Thyroid gland (tissue), 4 donors: ENCODE measurements at places on chromosomes 13 and 19.

DNA sequence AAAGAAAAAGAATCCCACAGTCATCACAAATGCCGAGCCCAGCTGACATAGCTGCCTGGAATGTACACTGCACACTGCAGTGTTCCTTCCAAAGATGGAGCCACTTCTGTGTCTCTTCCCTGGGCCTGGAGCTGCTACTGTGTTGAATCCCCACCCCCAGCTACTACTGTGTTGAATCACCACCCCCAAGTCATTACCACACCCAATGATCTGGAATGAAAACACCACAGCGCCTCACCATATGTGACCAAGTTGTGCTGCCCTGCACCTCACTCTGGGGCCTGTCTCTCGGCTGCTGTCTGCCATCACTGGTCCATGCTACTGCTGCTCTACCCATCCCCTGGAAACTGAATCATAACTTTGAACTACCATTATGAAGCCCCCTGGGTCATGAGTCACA is 861.2 kb downstream of the UQCRFS1 start:
- DNase-seq = no peak

- DNase-seq = no peak
These were observed 103.2 kb upstream of the VSTM2B start for GRCh38 chr19:29422486-29423085.

DNA sequence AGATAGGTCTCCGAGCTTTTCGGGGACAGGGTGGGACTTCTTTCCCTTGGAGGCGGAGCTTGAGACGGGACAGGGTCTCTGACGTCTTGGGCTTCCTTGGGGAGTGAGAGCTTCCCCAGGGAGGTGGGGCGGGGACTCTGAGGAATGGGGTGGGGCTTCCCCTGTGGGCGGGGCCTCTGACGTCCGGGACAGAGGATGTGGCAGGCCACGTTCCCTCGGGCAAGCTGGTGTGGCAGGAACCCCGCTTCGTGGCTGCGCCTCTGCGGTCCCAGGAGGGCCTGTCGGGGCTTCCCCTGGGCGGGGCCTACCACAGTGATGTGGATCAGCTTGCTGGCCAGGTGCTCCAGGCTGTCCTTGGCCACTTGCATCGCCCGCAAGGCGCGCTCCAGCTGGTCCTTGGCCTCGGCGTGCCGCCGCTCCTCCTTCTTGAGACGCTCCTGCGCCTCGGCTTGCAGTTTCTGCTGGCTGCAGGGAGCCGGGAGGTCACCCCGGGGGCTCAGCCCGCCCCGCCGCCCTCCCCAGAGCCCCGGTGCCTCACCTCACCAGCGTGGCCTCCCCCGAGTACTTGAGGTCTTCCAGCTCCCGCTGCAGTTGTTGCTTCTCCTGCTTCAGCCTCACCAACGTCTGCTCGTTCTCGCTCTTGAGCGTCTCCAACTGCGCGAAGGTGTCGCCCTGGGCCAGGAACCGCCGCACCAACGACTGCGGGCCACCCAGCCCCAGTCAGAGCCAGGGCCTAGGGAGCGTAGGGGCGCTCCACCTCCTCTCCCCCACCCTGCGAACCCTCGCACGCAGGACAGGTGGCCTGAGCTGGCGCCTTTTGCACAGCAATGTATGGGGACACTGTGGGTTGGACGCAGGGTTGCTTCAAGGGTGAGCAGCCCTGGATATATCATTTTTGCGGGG is 3.3 kb upstream of the RGL3 start:
- DNase-seq = peak; percentile 89

DNA sequence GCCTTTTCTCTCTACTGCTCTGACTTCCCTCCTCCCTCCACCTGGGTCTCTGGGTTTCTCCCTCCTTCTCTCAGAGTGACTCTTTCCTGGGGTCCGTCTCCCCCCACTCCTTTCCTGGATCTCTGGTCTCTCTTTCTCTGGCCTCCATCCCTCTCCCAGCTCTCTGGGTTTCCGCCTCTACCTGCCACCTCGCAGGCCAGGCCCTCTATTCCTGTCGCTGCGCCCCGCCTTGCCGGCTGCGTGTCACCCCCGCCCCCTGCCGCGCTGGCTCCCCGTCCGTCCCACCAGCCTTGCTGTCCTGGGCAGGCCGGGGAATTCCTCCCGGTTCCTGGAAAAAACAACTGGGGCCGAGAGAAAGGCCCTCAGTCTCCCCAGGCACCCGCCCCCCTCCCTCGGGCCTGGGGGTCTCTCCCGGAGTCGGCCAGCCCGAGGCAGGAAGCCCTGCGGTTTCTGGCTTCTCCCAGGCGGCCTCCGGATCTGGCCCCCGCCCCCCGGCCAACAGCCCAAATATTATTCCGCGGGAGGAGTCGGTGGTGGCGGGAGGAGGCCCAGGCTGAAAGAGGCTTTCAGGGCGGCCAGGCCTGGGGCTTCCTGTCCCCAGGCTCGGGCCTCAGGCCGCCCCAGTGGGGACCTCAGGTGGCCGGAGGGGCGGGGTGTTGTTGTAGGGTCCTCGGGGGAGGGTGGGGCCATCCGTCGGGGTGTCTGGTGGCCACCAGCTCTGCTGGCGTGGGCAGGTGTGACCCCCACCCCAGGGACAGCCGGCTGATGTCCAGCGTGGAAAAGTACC is 9.3 kb downstream of the IRF2BP1 start:
- DNase-seq = no peak

GRCh38 chr13:20988909-20989655 is 72.3 kb downstream of the LATS2 start:
- no peak for DNase-seq

DNA sequence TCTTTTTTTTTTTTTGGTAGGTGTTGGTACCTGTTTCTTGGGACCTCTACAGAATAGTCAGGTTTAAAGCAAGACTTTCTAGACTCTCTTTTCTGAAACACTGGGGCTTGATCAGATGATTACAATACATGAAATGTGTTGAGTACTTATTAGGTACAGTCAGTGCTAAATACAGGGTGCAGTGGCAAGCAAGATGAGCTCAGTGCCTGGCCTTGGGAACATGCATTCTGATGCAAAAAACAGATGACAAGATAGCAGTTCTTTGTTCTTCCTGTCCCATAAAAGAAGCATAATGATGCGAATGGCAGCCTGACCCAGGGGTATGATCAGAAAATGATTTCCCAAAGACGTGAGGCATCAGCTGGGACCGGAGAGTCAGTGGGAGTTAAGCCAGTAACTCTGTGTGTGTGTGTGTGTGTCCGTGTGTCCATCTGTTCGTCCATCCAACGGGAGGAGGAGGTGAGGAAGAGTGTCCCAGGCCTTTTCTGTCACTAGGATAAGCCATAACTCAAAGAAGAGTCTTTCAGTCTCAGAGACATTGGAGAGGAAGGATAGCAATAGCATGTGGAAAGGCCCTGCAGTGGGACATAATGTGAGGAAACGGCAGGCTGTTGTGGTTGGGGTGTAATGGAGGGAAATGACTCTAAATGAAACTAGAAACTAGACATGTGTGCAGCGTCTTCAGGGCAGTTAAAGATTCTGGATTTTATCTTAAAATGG is 32.2 kb downstream of the SLAIN1 start:
- no peak for DNase-seq

GRCh38 chr19:30085394-30085793 is 143.4 kb downstream of the URI1 start:
- DNase-seq = peak; percentile 83

DNA sequence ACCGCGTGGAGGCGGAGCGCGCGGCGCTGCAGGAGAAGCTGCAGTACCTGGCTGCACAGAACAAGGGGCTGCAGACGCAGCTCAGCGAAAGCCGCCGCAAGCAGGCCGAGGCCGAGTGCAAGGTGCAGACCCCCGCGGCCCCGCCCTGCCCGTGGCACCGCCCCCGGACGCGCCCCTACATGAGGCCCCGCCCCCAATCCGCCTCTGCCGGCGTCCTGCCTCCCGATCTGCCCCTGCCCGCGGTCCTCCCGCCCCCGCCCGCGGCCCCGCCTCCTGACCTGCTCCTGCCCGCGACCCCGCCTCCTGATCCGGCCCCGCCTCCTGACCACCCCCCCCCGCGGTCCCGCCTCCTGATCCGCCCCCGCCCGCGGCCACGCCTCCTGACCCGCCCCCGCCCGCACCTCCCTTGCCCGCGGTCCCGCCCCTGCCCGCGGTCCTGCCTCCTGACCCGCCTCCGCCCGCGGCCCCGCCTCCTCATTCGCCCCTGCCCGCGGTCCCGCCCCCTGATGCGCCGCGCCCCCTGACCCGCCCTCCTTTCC is 11.7 kb downstream of the PRR36 start:
- DNase-seq = peak; percentile 48

- peak; percentile 92 for DNase-seq
These were observed 24.2 kb downstream of the TEX29 start for GRCh38 chr13:111344471-111345191.

- no peak for DNase-seq
These were observed 665.0 kb upstream of the SLITRK6 start for GRCh38 chr13:86464193-86464592.

GRCh38 chr13:51955281-51955771 is 55.9 kb downstream of the ATP7B start:
- DNase-seq = no peak

DNA sequence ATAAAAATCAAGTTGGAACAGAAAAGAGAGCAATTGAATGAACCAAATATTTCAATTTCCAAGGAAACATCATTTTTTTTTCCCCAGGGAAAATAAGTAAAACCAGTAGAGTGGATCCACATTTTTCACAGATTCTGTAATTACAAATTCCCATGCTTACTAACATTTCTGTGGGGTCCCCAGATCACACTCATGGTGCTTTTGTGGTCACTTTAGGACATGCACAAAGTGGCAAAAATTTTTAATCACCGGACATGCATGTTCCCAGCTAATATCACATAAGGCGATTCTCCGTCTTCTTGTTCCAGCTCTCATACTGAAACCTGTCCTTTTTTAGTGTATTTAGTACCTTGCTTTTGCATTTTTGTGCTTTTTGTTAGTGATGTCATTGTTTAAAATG is 748.2 kb upstream of the SLITRK1 start:
- no peak for DNase-seq

DNA sequence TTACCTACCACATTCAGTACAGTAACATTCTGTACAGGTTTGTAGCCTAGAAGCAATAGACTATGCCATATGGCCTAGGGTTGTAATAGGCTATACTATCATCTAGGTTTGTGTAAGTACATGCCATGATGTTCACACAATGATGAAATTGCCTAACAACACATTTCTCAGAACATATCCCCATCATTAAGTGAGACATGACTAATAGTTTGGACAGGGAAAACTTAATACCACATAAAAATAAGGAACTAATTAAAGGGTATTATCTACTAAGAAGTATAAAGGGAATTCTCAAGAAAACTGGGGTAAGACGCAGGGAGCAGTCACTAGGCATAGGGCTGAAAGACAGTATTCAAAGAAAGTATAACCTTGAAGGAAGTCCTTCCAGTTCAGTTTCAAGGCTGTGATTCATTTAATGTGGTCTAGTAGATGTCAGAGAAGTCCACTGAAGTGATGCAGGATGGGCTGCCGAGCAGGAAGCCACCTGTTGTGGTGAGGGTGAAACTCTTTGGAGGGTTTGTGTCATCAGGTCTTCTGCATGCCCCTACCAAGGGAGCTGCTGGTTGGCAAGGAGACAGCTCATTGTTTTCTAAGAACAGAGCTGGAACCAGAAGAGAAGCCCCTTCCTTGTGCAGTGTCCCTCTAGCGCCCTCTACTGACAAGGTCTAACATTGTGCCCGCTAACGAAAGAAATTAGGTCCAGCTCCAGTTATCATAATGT is 122.9 kb downstream of the OLFM4 start:
- peak; percentile 73 for DNase-seq

DNA sequence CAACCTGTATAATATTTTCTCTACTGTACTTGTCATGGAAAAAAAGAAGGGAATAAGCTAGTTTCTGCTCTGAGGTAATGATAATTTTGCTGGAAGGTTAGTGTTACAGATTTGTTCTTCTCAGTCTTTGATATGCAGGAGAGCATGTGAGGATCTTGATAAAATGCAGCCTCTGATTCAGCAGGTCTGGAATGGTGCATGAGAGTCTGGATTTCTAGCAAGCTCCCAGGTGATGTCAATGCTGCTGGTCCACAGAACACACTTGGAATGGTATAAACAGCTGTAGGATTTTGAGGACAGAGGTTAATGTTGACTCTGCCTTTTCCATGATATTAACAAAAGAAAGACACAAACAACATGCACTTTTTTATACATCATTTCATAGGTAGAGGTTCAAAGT is 173.6 kb downstream of the NDFIP2 start:
- no peak for DNase-seq

DNA sequence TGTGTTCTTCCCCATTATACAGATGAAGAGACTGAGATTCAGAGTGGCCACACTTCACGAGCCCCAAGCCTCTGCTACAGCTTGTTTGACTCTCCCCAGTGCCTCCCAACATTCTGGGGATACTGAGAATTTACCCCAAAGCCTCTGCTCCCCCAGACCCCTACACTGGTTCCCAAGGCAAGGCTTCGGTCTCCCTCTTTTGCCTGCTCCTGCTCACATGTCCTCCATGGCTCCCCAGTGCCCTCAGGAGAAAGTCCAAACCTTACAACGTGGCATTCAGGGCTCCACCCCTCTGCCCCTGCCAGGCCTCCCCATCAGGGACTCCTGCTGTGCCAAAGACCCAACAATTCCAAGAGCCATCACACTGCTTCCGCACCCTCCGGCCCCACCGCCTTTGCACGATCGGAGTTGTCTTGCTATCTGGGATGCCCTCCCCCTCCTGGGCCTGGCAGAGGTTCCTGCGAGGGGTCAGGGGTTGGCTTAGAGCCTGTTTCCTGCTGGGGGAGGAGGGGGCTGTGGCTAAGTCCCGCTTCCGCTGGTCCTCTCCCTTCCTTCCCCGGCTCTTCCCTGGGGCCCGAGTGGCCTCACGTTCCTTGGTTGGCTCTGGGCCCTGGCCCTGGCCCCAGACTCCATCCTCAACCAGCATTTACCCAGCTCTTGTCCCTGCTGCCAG is 15.4 kb downstream of the GTPBP3 start:
- DNase-seq = no peak
